Activated T-helper 1 cell treated with Interleukin-2 at 50 U/mL for 16 hours (primary cell): ENCODE measurements at places on chromosomes 7 and 10.

GRCh38 chr7:37032258-37032601 lies 307.9 kb upstream of the AOAH start:
- no peak for DNase-seq

- DNase-seq: no peak
These were observed 825.9 kb upstream of the IGFBP3 start for GRCh38 chr7:46746695-46747687.

DNA sequence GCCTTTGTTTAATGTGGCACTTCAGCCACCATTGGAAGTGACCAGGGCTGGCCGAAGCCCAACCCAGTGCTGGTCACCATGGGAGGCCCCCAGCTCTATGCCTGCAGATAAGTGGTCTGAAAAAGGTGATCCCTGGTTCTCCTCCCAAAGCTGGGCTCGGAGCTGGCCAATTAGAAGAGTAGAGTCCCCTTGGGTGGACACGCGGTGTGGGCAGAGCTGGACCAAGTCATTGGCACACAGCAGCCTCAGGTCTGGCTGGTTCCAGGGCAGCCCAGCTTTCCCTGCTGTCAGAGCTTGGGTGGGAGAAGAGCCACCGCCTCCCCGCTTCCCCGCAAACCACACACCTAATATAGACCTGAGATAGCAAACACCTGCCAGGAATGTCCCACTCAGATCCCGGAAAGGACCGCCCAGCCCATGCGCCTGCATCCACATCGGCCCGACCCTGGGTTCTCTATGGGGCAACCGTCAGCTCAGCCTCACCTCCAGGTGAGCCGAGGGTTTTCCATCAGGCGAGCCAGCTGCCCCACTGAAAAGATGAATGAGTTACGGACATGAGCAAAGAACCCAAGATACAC lies 84.3 kb downstream of the TCERG1L start:
- DNase-seq: no peak

GRCh38 chr10:728603-729002 lies 39.1 kb upstream of the DIP2C start:
- DNase-seq: no peak

DNA sequence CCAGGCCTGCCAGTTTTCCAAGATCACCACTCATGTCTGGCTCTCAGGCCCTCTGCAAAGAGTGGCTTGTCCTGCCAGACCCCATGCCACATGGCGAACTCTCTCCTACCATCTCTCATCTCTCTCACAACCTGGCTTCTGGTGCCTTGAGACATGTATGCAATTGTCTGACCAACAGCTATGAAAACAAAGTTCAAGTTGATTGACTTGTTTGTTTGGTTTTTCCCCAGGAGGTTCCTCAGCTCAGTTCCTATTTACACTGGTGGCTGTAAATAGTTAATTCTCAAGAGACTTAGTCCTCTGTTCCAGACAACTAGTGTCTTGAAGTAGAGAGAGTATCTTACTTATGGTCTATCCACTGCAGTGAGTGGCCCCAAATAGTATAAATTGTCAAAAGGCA lies 131.8 kb downstream of the SNX10 start:
- no peak for DNase-seq

DNA sequence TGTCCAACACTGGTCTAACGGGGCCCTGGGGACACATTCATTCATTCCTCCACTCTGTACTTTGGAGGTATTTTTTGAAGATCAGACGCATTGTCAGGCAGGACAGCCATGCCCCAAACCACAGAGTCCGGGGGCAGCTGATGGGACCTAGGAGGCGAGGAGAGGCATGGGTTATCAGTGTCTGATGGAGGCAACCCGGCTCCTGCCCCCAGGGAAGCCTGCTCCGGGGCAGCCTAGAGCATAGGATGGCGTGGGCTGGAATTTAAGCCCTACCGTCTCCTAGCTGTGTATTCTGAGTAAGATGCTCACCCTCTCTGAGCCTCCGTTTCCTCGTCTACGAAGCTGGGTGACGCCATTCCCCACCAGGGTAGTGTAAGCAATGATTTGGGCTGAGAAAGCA lies 55.4 kb upstream of the ELN start:
- no peak for DNase-seq

- DNase-seq: no peak
These were observed at the start of gene AGR2 for GRCh38 chr7:16804674-16805439. Gene AGR2 (minus strand): TSS chr7:16804999. CDS start chr7:16801796, 3,203 bp downstream.

DNA sequence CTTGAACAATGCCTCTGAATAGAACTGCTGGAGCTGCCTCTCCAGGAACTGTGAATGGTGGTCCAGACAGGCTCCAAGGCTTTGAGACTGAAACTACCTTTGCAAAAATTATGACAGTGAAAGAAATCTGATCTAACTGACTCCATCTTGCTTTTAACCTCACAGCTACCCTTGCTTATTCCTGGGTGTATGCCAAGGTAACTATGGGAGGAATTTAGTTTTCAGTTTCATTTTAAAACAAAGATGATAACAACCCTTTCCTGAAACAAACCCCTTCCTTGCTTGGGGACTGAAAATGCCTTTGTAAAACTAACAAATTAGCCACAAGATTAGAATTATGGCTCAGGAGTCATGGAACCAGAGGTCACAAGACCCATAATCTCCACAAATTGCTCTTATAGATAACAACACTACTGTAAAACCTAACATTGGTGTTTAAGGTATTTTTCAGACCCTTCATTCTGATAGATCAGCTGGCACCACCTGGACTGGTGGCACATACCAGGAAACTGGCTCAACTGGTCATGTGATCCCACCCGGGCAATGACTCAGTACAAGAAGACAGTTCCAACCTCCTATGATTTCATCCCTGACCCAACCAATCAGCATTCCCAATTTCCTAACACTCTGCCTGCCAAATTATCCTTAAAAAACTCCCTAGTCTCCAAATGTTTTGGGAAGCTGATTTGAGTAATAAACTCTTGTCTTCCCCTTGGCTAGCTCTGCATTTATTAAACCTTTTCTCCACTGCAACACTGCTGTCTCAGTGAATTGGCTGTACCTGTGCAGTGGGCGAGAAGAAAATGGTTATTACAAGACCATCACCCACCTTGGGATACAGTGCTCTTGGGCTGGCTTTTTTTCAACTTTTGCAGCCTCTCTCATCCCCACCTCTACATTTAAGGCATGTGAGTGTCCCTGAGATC lies 608.1 kb downstream of the TYW1 start:
- DNase-seq: no peak

DNA sequence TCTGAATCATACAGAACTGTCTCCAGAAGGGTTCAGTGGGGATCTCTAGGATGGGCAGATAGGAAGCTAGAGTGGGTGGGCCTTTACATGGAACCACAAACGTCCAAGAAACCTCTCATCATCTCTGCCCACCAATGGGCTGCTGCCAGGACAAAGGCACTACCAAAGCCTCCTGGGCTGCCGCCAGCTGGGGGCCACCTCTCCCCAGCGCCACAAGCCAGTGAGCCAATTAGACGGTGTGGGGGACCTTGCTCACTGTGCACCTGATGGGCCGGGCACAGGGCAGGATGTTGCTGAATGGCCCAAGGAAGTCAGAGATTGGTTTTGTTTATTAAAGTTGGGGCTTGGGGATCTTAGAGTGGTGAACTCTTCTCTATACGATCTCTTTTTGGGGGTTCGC lies 242.1 kb downstream of the MGMT start:
- no peak for DNase-seq
